ENCODE measurements at places on chromosomes 13 and 19.
A peak's percentile ranks its signal among the peaks of the same experiment; 100 is the strongest.

DNA sequence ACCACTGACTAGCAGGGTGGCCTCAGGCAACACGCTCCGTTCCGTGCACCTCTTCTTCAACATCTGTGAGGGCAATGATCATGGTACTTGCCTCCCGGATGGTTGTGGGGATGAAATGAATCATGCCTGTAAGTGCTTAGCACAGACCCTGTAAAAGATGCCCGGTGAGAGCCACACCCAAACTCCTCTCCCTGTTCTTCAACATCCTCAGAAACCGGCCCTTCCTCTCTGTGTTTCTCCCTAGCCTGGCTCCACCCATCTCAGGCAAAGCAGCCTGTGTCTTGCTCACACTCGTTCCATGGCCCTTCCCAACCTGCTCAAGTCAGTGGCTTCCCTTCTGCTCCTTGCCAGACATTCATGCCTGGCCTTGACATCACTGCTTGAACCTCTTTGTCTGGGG is 5.8 kb upstream of the DMKN start:
- no peak for DNase-seq

GRCh38 chr13:75050419-75051046 is 431.4 kb downstream of the TBC1D4 start:
- DNase-seq, result no peak

- no peak for DNase-seq
Observed at GRCh38 chr13:76446191-76446590, 440.0 kb downstream of the KCTD12 start.

- no peak for DNase-seq
Observed at GRCh38 chr13:45865414-45865813, 13.9 kb upstream of the SIAH3 start.

GRCh38 chr13:42334329-42334706 is 62.4 kb downstream of the AKAP11 start:
- DNase-seq, result no peak

DNA sequence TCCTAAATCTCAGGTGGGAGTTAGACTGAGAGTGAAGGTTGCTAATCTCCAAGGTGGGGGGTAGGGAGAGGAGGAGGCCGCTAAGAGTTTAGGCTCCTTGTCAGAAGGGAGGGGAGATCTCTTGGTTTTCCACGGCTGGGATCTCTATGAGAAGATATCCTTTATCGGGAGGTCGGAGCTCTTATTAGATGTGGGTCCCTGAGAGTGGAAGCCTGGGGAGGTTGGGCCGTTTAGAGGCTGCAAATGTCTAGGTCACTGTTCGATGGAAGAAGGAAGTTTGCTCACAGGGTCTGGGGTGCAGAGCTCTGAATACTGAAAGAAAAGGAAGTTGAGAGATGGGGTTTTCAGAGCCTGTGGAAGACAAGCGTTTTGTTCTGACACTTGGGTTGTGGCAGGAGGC is 3.8 kb downstream of the MYADM start:
- DNase-seq, result no peak

DNA sequence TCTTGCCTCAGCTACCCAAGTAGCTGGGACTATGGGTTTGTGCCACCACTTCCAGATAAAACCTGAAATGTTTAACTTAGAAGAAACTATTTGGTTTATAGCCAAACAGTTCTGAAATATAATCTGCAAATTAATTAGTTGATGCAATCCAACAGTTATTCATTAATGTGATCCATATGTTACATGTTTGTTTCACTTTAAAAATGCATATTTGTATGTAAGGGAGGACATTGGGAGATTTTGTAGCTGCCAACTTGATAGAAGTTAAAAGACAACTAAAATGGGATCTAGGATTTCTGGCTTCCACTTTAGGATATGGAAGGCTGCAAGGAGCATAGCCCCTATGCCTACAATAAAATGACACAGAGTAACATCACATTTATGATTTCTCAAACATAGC is 532.5 kb upstream of the SLC10A2 start:
- no peak for DNase-seq

GRCh38 chr19:13404236-13404635 is 102.0 kb downstream of the CACNA1A start:
- DNase-seq, result no peak

- DNase-seq, result peak; percentile 52
Observed at GRCh38 chr19:4369888-4370260, 26.5 kb downstream of the MPND start.
